Stimulated activated CD8-positive, alpha-beta memory T cell treated with anti-CD3 and anti-CD28 coated beads, Interleukin-7, amount 100 ng/mL, for 1 hour (primary cell): ENCODE measurements at places on chromosomes 16 and 17.

- DNase-seq: no peak
Observed at GRCh38 chr16:1581804-1582203, 30.1 kb downstream of the IFT140 start.

- DNase-seq: no peak
Observed at GRCh38 chr16:12927591-12927990, 26.2 kb downstream of the SHISA9 start.

- no peak for DNase-seq
Observed at GRCh38 chr16:48081656-48082055, 74.1 kb downstream of the ABCC12 start.

GRCh38 chr16:65095906-65096305 lies 26.0 kb downstream of the CDH11 start:
- DNase-seq: no peak

DNA sequence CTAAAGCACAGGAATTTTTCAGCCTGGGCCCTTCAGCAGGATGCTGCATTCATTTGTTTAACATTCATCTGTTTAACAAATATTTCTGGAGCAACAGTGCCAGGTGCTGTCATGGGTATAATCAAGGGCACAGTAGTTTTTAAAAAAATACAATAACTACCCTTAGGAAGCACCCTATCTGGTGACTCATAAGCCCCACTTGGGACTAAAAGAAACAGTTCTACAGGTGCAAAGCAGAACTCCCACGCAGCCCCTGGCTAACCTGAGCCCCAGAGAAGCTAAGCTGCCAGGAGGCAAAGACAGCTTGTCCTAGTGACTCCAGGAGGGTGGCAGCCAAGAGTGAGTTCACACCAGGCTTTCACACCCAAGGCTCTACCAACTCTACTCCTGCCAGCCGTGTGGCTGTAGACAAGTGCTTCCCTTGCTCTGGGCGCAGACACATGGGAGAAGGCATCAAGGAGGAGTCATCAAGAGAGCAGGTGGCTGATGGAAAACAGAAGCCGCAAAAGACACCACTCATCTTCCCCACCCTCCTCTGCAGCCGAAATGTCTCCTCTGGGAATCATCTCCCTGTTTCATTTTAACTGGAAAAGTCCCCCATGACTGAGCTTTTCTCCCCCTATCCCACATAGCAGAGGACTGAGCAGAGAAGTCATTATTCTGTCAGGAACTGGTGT lies 14.4 kb downstream of the CUEDC1 start:
- no peak for DNase-seq

- no peak for DNase-seq
Observed at GRCh38 chr16:47979616-47980182, 176.1 kb downstream of the ABCC12 start.

- no peak for DNase-seq
Observed at GRCh38 chr17:81103379-81103778, 61.9 kb upstream of the PVALEF start.

DNA sequence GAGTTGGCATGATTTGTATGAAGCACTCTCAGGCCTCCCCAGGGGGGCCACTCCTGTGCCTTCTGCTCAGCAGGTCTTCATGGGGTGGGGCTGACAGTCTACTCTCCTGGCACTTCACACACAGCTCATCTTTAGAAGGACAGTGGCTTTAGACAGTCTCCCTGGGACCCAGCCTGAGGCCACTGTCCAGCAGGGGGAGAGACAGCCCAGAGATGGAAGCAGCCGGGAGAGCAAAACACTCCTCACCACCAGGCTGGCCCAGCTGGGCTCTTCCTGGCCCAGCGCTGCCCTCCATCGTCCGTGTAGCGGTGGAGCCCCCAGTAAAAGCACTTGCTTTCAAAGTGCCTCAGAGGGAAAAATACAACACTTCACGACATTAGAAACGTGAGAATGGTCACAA lies 62.0 kb upstream of the CRHR1 start:
- DNase-seq: no peak

- DNase-seq: peak; percentile 22
Observed at GRCh38 chr16:68417711-68418301, 30.5 kb downstream of the SMPD3 start.
